SHP77 treated with DMSO at 0.1 percent for 48 hours (cell line): ENCODE measurements at places on chromosomes 4 and X.

DNA sequence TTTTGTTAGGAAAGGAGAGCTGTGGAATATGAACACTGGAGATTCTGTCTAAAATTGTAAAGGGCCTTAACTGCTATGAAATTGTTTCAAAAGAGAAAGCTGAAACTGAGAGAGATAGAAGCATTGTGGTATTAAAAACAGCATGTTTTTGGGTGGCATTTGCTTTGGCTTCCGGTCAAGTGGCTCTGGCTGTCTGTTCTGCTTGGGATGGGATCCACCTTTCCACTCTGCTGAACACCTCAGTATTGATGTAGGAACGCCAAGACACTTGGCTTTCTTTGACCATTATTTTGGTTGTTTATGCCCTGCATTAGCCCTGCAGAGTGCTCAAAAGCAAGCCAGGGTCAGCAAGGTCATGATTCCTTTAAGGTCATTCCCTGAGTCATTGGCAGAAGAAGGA, 199.7 kb downstream of the SLC4A4 start:
- no peak for DNase-seq

DNA sequence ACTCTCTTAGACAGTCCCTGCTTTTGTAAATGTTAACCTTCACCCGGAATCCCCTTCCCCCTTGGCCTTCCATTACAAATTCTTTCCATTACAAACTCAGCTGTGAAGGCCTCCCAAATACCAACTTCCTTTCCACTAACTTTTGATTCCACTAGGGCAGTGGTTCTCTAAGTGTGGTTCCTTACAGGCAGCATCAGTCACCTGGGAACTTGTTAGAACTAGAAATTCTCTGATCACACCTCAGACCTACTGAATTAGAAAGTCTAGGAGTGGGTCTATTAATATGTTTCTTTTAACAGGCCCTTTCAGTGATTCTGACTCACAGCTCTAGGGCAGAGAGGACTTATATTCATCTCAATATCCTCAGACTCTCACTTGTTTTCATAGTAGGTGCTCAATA, 19.0 kb upstream of the MRPL1 start:
- no peak for DNase-seq

DNA sequence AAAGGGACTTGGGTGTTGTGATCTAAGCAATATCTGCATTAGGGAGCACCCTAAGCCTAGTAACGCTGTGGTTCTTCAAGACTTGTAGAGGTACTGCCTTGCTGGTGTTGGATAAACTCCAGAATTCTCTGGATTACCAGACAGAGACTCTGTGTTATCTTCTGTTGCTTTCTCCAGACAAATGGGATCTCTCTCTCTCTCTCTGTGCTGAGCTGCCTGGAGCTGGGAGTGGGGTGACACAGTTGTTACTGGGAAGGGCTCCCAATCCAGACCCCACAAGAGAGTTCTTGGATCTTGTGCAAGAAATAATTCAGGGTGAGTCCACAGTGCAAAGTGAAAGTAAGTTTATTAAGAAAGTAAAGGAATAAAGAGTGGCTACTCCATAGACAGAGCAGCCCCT, 48.8 kb downstream of the MCUB start:
- no peak for DNase-seq

GRCh38 chr4:29853833-29854232, 866.3 kb upstream of the PCDH7 start:
- DNase-seq = no peak

DNA sequence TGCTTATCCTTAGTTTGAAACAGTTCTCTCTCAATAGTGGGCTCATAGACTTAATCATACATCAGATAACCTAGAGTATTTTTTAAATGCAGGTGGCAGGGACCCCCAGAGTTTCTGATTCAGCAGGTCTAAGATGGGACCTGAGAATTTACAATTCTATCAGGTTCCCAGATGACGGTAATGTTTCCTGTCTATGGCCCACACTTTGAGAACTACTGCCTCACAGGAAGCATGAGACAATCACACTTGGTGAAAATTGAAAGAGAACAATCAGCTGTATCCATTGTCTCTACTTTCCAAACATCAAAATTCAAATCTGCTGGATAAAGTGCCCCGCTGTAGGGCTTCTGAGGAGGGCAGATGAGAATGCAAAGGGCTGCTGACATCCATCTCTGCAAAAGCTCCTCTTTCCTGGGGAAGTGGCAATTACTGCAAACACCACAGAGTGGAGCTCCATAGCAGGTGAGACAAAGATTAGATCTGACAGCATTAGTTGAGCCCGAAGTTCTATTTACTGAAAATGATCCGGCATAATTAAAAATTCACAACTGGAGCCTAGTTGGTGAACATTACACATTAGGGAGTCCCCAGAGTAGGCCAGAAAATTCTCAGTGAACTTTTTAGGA, 187.8 kb upstream of the MBNL3 start:
- no peak for DNase-seq

DNA sequence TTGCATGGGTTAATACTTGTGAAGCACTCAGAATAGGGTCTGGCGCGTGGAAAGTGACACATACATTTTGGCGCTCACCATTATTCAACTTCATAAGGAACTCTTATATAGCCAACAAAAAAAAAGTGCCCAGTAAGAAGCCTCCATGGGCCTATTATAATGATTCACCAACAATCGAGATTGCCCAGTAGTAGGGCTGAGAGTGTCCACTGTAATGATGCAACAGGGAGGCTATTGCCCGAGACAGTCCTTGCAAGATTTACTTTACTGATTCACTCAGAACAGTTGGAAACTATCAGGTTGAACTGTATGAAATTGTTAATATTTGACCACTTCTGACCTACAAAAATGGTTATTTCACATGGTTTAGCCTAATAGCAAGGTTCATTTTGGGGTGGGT, 86.0 kb downstream of the PJA1 start:
- DNase-seq = no peak

GRCh38 chr4:185956544-185956940, 112.4 kb upstream of the TLR3 start:
- no peak for DNase-seq

DNA sequence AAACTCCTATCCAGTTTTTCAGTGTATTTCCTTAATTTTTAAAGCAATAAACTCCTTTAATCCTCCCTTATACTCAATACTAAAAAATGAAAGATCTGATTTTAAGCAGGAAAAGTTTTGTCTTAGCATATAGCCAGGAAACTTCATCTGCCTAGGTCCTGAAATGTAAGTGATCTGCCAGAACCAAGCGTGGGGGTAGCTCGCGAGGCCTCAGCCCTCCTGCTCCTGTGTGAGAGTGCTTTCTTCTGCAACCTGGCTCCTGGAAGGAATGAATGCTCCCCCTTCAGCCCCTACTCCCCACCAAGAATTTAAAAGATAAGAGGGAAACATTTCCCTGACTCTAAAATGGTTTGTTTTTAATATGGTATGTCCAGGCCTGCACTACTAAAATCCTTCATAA, 160.1 kb downstream of the CBR4 start:
- no peak for DNase-seq

GRCh38 chrX:96729868-96730643, 45.4 kb downstream of the DIAPH2 start:
- DNase-seq = no peak

DNA sequence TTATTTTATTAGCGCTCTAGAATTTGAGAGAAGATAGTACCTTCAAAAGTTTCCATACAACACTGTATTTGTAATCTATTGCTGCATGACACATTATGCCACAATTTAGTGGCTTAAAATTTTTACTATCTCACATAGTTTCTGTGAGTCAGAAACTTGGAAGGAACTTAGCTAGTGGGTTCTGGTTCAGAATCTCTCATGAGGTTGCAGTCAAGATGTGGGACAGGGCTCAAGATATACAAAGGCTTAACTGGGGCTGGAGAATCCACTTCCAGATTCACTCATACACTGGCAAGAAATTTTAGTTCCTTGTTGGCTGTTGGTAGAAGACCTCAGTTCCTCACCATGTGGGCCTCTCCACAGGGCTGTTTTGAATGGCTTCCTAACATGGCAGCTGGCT, 11.5 kb upstream of the C4orf54 start:
- DNase-seq = no peak

DNA sequence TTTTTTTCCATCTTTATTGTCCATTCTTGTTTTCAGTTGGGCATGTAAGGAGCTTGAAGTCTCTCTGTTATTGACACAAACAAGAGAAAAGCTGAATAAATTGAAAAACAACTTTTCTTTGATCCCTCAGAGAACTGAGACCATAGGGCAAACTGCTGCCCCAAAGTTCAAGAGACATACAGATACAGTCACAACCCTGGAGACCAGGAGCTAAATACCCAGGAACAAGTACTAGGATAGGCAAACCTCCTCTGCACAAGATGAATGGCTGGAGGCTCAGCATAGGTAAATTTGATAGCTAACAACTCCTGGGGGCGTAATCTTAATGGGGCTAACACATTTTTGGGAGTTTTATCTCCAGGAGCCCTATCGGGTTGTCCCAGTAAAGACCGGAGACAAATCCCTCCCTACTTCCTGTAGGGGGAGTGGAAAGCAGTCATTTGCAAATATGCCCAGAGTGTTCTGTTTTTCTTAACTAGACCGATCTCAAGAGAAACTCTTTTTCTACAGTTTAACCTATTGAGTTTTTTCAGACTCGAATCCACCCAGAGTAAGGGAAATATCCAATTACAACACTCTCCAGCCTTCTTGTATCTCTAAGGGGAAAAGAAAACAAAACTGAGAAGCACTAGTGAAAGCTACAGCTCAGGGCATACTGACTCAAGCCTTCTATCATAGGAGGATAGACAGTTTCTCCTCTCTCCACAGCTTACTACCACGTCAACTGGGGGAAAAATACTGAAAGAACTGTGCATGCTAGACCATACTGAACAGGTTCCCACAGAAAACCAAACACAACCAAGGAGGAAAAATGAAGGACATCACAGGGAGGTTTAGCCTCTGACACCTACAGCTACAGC, 23.1 kb downstream of the MAGEA8 start:
- no peak for DNase-seq
